ENCODE measurements at places on chromosomes 5 and 9.

DNA sequence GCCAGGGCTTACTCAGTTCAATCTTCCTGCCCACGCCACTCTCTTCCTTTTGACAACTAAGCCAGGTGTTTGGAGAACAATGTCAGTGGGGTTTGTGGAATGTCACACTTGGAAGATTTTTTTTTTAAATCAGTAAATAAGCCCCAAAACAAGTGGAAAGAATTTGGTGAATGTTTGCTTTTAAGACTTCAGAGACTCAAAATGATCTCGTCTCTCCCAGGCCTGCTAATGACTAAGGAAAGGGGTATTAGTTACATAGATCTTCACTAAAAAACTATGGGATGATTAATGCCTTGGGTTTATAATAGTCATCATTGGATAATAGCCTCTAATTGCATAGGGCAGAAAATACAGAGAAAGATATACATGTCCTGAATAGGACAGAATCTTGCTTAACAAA, 166.4 kb downstream of the DMRT2 start:
- DNase-seq = no peak

DNA sequence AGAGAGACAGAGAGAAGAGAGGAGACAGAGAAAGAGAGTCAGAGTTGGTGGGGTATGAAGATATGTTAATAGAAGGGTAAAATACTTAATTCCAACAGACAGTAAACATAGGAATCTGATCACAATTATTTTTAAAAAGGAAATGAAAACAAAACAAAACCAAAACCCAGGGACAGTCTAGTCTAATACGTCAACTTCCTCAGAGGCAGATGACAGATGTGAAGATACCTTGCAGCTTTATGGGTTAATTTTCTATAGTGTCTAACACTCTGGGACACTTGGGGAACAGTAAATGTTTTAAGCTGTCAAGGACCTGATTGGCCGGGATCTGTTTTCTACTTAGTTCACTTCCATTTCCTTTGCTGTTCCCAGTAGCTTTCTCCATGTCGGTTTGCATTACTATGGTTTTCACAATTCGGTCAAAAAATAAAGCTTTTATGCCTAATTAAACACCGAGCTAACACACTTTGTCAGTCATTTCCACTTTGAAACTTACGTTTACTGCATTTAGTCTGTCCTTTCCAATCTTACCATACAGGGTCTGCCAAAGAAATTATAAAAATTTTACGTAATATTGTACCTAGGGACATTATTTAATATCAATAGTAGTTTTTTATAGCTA, 216.5 kb downstream of the MCTP1 start:
- DNase-seq = no peak

DNA sequence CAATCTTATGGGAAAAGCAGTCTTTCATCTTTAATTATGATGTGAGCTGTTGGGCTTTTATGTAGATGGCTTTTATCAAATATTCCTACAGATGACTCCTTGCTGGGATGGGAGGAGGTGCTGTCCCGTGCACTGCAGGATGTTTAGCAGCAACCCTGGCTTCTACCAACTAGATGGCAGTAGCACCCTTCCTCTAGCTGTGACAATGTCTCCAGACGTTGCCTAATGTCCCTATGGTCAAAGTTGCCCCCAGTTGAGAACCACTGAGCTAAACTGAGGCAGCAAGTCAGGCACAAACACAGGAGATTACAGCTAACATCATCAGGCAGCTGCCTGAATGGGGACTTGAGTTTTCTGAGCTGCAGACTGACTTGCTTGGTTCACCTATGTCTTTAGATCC, 401.9 kb upstream of the PDE4D start:
- no peak for DNase-seq

DNA sequence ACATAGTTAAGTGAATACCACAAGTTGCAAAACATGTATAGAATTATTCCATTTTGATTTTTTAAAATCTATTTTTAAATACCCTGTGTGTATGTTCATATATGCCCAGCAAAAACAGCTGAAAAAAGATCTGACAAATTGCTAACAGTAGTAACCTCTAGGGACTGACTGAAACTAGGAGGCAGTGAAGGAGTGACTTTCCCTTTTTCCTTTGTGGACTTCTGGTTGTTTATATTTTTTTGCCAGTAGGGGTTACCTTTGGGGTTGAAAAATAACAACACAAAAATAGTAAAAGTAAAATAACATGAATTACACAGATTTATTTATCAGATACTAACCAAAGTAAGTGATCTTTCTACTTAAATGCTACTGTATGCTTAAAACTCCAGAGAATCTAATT, 2.9 kb downstream of the MEGF9 start:
- no peak for DNase-seq

- DNase-seq = no peak
Observed at GRCh38 chr9:12595400-12595799, 97.8 kb upstream of the TYRP1 start.

DNA sequence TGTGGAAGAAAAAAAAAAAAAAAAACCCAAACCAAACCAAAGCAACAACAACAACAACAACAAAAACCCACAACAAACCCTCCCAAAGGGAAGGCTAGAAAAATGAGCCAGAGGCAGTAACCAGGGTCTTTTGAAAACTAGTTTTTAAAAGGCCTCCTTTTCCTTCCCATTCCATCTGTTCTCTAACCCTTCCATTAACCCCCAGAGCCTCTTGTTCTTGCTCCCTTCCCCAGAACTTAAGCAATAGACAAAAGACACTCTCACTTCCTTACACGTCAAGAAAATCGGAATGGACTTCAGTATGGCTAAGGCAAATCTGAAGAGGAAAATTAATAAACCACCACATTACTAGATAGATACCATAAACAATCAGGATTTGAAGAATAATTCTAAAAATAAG, 292.8 kb downstream of the ARL15 start:
- no peak for DNase-seq

DNA sequence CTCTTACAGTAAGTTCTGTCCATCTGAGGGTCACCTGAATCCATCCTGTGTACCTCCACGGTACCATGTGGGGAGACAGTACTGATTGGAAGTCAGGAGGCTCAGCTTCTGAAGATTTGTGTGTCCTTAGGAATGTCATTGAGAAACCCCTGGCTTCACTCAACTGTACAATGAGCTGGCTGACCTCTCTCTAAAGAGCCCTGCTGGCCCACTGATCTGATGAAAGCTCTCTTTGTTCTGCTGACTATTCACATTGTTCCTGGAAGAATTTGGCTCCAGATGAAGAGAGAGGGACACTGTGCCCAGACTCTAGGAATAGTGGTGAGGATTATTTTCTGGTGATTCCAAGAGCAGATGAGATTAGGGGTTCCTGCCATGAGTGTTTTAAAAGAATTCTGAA, 141.2 kb downstream of the LURAP1L start:
- DNase-seq = no peak

DNA sequence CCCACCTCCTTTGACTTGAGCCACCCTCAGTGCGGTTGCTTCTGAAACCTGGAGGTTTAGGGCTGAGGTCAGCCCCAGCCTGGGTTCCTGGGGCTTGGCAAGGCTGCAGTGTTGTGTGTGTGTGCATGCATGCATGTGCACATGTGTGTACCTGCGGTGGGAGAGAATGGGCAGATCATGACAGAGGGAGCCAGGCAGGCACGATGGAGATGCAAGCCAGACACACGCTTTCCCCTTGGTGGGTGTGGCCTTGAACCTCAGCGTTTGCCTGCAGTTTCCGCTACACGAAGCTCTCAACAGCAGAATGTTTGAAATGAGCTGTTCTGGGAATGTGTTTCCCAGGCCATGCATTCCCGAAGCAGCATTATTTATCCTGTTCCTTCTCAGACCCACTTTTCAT, 65.9 kb upstream of the RAPGEF1 start:
- no peak for DNase-seq

DNA sequence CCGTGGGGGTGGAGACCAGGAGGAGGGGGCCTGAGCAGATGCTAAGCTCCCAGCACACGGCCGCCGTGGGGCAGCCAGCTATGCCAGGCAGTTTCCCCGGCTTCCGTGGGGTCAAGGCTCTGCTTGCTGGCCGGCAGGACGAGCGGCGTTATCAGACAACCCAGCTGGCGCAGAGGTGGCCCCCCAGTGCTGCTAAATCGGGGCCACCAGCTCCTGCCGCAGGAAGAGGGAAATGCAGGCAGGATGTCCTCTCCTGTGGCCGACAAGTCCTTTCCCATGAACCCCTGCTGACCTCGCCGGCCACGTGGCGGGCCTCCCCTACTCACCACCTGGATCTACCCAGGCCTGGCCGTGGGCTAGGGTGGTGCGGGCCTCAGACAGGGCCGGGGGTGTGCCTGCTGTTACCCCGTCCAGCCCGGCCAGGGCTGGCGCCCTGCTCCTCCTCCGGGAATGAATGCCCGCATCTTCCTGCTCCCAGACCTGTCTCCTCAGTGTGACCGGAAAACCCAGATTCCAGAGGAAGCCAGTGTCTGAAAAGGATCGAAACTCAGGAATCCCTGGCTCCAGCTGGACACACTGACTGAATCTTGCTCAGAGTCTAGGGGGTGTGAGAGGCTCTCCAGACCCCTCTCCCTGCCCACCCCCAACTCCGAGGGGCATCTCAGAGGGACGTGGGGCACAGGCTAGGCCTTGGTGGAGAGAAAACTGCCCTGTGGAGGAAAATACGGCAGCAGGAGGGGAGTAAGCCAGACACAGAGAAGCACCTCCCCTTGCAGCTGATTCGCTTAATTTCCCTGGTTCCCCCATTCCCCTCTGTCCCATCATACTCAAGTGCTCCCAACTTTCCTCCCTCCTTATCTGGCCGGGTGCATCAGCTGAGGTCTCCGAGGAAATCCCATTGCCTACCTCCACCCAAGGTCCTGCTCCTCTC, 3.9 kb downstream of the FLT4 start:
- no peak for DNase-seq

DNA sequence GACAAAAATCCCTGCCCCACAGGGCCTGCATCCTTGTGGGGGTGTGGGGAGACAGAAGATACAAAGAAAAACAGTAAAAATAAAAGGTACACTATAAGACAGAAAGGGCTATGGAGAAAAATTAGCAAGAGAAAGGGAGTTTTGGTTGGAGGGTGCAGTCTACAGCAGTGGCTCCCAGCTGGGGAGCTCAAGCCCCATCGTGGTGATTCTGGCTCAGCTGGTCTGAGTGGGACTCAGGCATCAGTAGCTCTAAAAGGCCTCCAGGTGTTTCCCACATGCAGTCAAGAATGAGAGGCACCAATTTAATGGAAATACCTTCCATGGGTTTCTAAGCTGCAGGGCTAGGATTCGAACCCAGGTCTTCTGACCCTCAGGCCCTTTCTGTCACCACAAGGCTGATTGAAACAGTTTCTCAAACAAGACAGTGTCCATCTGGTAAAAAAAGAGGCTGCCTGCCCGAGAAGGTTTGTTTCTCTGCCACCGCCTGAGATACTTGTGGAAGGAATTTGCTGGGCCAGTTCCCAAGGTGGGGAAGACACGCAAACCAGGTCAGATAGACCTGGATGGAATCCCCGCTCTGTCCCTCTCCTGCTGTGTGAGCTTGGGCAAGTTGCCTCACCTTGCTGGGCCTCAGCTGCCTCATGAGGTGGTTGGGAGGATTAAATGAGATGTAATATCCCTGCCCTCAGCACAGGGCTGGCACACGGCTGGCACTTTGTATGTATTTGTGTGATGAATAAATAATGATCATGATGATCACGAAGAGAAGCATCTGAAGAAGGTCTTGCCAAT, 43.1 kb downstream of the COL27A1 start:
- DNase-seq = no peak

GRCh38 chr5:174293006-174293405, 247.5 kb downstream of the NSG2 start:
- DNase-seq = no peak

- DNase-seq = peak; percentile 1
Observed at GRCh38 chr5:64505769-64506566, at the start of gene RGS7BP. Gene RGS7BP, plus strand, starts transcription at chr5:64506015. Its CDS starts 610 bp downstream, at chr5:64506625.

DNA sequence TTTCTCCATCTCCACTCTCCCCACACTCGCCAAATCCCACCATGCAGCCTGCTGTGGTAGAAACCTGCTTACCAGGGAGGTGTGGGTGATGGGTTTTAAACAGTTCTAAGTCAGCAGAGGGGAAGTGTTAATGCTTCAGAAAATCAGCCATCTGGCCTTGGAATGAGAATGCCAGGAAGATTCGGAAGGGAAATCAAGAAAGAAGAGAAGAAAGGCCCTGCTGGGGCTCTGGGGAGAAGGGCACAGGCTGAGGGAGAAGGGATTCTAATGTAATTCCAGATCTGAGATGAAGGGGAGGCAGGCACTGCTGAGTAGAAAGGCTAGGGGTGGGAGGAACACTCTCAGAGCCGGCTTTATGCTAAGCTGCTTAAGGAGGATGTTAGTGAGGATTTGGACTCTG, 434.7 kb upstream of the DMAC1 start:
- no peak for DNase-seq

- no peak for DNase-seq
Observed at GRCh38 chr9:109164042-109164441, 3.0 kb downstream of the FRRS1L start.

DNA sequence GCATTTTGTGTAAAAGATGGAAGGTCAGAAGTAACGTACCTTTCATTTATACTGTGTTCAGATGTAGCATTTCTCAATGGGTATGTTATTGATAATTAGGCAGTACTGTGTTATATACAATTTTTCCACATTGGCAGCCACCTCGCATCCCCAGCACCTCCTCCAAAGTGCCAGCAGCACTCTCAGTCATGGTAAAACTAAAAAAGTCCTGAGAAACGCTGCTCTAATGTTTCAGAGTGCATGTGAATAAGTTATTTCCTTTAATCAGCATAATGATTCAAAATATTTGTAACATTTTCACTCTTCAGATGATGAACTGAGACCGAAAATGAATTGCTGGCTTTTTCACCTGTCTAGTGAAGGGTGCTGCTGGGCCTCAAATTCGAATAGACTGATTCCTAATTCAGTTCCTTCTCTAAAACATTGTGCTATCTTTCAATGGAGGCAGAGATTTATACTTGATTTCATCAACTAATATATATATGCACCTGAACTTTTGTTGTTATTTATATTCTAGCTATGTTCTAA, 79.9 kb upstream of the ANKRD55 start:
- DNase-seq = no peak

DNA sequence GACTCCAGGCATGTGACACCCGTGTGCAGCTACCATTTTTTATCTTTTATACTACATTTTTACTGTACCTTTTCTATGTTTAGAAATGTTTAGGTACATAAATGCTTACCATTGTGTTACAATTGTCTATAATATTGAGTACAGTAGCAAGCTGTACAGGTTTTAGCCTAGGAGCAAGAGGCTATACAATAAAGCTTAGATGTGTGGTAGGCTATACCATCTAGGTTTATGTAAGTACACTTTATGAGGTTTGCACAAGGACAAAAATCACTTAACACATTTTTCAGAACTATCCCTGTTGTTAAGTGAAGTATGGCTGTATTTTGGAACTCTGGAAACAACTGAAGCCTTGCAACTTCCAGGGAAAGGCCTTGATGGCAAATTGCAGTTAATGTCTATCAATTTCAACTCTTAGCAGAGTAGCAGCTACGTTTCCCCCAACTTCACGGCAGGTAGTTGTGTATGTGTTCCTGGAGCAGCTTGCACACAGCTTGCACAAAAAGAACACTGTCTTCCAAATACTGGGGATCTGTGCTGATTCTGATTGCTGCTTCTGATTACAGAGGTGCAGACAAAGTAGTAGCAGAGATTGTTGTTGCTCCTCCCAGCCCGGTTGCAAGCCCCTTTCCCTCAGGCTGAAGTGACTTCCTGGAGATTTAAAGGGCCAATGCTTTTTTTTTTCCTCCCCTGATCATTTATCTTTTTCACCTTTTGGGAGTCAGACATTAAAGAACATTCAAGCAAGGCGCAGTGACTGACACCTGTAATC, 30.0 kb downstream of the SIL1 start:
- no peak for DNase-seq

GRCh38 chr9:76756268-76756640, 8.0 kb upstream of the PCA3 start:
- peak; percentile 66 for DNase-seq
